ENCODE measurements at places on chromosomes 2 and 18.
A peak's percentile ranks its signal among the peaks of the same experiment; 100 is the strongest.

DNA sequence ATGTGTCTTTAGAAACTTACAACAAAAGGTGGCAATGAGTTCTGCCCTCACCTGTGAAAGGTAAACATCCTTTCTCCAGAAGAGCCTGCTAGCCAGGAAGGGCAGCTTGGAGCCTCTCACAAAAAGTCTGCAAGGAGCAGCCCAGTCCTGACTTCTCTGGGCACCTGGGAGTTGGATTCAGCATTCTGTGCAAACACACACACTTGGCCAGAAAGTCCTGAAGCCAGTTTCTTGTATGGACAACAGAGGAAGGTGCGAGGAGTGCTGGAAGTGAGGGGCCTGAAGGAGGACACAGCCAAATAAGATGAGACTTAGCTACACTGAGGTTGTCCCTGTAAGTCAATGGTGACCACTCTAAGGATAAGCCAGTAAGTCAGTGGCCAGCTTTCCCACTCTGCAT lies 52.4 kb upstream of the SLC1A4 start:
- no peak for DNase-seq

DNA sequence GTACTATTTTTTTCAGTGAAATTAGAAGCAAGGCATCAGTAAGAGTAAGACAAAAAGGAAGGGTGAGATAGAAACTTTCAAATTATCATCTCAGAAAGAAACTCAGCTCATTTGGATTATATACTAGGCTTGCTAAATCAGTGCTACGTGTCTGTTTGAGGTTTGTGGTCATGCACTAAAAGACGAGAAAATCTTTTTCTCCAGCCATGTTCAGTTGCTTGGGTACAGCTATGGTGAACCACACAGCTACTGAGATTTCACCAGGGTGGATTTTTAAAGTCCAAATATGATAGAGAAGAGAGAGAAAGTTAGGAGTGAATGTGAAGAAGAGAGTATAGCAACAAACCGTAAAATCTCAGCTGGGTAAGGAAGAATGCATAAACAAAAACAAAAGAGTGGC lies 161.6 kb downstream of the PTH2R start:
- no peak for DNase-seq

DNA sequence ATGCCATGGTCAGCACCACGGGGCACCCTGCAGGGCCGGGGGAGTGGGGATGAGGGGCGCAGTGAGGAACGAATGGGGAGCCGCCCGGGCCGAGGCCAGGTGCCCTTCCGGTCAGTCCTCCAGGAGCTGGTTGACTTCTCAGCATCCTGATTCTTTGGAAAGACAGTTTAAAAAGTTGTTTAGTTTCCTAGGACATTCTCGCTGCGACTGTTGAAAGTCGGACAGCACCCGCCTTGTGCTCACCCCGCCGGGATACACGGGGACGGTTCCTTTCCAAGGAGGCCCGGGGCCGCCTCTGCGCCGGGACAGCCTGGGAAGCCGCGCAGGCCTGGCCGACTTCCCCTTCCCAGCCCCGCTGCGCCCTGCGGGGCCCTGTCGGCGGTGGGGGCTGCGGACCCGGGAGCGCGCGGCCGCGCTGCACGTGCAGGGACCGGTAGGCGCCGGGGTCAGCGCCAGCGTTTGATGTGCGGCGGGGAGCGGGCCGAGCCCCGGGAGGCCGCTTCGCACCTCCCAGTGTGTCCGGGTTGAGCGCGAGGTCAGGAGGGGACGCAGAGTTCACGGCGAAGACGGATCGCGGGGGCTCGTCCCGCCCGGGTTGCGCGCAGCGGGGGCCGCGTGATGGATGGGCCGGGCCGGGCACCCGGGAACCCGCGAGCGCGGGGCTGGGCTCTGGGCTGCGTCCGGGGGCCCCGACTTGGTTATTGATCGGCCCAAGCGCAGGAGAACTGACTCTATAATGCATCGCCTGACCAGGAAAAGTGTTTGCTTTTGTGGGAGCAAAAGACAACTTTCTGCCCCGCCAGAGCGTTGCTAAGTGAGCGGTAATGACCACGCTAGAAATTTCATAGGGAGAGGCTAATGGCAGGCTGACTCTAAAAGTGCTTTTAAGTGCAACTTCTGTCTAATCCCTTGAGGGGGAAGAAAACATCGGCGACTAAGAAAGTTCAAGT lies 28.0 kb upstream of the SMIM21 start:
- DNase-seq = peak; percentile 5

DNA sequence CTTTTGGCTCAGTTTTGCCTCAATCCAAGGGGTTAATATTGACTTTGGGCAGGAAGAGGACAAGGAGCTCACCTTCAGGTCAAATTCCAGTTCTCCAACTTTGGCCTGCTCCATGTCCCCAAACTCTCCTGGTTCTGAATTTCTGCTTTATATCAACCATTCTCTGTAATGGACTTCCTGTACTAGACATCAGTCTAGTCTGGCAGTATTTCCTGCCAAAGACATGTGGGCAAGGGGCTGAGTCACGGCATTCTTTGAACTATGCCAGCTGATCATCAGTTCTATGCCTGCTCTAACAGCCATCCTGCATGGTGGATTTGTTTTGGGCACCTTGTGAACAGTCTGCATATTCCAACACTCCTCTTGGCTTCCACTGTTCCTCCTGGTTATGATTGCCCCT lies 199.4 kb downstream of the ZEB2 start:
- DNase-seq = no peak

DNA sequence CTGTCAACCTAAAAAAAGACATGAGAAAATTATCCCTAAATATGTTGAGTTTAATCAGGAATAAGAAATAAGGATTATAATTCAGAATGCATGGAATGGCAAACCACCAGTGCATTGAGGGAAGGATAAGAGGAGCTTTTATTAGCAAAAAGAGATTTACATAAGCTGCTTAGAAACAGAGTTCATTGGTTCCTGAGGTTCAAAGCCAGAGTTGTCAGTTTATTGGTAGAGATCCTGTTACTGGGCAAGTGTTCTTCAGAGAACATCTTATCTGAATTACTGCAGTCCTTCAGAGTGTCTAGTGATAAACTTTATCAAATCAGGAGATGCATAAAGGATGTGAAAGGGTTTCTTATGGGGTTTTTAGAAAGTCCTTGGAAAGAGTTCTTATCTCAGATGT lies 76.0 kb upstream of the MEX3C start:
- no peak for DNase-seq

All from DMS79 (cell line).